Suprapubic skin (tissue), 4 donors: ENCODE measurements at places on chromosomes 7 and 10. TPM values are rescaled to one million over a fixed set of nuclear protein-coding genes. Genes with fewer than 3 reads are reported as not detected.

PKD2L1 gene
- total RNA-seq: not detected

NUDT13 gene
- total RNA-seq: 0.86 TPM

RTKN2 gene
- total RNA-seq: 0.98 TPM

KCNH2 gene
- not detected for total RNA-seq

BBS9 gene
- total RNA-seq: 23.5 TPM

GRCh38 chr7:156612930-156613329, 27.6 kb upstream of the RNF32 start:
- no peak for DNase-seq

DNA sequence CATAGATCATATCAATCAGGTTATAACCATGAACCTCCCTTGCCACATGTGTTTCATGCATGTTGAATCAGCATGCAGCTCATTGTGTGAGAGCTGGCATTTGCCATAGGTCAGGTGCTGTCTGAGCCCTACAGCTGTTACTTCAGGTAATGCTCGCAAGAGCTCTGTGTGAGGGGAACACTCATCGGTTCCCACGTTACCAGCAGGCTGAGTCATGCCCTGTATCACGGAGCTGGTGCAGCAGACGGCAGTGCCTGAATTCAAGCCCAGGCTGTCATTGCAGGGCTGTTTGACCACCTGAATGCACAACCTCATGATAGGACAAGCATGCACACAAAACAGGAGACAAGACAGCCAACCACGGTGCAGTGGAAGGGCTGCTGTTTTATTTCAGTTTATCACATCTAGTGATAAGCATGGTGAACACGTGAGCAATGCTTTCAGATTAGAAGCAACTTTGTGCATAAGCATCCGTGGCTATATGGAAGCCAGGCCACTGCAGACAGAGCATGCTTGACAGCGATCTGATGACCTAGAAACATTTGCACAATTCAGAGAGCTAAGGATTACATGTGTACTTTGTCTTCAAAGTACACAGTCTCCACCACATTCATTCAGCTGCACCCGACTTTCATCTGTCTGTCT, 56.4 kb upstream of the PFKP start:
- no peak for DNase-seq

DNA sequence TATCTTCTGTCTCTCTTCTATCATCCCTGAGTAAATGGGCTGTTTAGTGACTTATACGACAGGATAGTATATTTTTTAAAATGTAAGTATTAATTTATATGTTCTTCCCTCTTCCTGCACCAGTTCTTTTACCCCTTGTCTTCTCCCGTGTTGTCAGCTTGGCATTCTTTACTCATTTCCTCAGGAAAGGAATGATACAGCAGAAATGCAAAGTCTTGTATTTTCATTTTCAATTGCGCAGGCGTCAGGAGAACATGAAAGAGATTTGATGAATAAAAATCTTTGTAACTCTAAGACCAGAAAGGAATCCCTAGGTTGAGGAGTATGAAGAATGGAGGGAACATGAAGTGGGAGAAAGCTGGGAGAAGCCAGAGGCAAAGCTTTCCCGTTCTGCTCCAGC, 18.8 kb upstream of the VPS41 start:
- DNase-seq: no peak

GRCh38 chr10:93333278-93333978, 148.7 kb downstream of the MYOF start:
- DNase-seq: no peak

GRCh38 chr7:85713171-85713570, 526.3 kb upstream of the SEMA3D start:
- no peak for DNase-seq

GRCh38 chr7:5232874-5233273, 42.8 kb downstream of the WIPI2 start:
- DNase-seq: no peak

DNA sequence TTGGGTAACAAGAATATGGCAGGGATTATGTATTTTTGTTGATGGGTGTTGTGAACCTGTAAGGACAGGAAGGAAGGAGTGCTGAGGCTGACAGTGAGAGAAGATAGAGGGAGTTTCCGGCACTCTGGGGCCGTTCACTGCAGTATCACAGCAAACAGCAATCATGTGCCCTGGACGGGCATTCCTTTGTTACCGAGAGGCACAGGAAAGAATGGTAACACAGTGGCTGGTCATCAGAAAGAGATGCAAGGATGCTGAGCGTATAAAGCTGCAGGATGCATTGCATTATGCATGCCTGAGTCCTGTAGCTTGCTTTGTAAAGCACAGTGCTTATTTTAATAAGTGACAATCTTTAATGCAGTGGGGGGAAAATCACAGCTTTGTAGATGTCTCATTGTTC, 286.8 kb downstream of the RPS24 start:
- no peak for DNase-seq
